MM.1S (cell line): ENCODE measurements at places on chromosomes 7 and 10.
A peak's percentile ranks its signal among the peaks of the same experiment; 100 is the strongest.

DNA sequence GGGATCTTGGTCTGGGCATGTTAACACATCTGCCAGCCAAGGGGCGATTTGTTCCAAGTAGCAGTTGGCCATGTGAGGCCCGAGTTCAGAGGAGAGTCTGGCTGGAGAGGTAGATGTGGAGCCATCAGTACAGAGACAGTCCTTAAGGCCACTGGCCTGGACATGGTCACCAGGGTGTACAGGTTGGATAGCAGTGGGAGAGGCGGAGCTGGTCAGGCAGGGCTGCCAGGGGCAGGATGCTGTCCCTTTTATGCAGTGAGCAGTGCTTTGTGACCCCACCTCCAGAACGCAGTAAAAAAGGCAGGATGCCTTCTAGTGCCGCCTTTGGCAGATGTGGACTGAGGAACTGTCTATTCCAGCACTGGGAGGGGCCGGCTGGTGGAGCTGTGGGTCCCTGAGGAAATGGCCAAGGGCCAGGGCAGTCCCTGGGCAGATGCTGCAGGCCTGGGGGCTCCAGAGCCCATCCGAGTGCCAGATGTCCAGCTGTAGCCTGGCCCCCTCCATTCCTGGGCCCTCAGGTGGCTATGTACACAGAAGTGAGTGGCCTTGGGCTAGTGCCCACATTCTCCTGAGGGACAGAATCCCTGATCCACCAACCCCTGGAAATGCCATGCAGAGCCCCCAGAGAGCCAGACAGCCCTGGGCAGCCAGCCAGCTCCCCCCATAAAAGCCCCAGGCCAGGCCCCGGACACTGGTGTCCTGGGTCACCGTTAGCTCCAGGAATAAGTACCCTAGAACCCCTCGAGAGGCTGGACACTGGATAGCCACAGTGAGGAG lies 17.2 kb upstream of the MYL7 start:
- DNase-seq, result no peak

DNA sequence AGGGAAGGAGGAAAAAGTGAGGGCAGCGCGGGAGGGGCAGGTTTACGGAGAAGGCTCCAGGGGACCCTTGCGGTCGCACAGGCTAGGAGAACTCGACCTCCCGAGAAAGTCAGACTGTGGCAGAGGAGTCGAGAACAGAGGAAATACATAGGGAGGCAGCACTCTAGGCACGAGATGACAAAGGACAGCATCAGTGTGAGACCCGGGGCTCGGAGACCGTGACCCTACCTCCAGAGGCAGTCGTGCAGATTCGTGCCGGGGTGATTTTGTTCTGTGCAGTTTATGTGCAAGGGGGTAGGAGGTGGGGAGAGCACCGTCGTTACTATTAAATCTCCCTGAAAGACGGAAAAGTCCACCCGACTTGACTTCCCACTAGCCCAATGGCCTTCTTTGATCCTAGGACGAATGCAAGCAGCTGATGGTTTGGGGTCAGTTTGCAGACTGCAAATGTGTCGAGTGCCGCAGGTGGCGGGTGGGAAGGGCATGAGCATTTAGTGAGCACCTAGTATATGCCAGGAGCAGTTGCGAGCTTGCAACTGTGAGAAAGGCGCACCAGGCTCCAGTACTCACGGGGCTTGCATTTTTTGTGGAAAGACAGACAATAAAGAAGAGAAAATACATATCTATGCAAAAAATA lies 674 bp upstream of the OSBPL3 start:
- peak; percentile 67 for DNase-seq

GRCh38 chr7:158997110-158997453 lies 140.7 kb downstream of the DYNC2I1 start:
- no peak for DNase-seq

GRCh38 chr7:156192921-156193320 lies 380.7 kb upstream of the SHH start:
- no peak for DNase-seq

DNA sequence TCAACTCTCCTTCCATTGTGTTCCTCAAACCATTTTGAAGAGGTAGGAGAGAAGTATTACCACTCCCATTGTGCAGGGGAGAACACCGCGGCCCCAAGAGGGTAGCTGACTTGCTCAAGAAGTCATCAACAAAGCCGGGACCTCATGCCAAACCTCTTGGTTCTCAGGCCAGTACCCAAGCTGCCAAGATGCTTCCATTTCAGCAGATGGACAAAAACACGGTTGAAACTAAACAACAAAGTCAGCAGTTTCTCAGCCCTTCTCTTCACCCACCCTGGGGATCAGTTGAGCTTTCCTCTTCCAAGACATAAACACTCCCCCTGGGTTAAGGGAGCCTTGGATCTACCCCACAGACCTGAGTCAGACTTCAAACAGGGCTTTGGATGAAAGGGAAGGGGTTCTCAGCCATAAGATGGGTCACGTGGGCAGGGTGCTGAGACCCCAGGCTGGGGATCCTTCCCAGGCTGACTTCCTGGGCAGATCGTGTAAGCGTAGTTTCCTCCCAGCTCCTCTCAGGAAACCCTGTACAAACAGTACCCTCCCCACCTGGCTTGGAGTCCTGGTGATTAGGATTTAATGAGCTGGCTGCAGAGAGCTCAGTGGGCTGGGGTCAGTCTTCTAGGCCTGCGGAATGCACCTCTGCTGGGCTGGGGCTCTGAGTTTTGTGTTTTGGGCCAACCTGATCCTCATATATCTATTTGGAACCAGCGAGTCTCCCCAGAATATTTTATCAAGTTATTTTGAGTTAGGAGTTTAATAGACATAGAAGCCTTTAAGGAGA lies 27.3 kb downstream of the EMX2 start:
- DNase-seq, result no peak

GRCh38 chr10:22742678-22743077 lies 28.3 kb upstream of the PIP4K2A start:
- DNase-seq, result no peak

DNA sequence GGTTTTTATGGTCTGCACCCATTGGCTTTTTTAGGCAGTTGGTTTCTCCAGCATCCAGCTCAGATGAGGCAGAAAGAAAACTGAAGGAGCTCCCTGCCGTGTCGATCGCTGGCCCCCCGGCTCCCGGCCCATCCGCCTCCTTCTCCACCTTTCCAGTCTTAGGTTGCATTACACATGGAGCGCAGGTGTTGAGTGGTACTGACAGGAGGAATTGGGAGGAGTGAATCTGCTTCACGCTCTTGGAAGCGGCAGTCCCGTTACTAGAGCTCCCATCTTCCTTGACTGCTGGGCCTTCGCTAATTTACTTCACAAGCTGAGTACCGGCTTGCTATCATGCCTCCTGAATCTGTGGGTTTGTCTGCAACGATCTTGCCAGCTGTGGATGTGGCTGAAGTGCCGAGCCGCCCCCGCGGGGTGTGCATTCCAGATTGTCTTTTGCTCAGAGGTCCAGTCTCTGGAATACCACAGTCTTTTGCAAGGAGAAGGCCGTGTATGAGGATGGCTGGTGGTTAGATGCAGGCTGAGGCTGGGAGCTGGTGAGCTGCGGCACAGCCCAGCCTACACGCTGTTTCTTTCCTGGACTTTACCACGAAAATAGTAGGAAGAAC lies 17.1 kb downstream of the IQCE start:
- DNase-seq, result no peak

DNA sequence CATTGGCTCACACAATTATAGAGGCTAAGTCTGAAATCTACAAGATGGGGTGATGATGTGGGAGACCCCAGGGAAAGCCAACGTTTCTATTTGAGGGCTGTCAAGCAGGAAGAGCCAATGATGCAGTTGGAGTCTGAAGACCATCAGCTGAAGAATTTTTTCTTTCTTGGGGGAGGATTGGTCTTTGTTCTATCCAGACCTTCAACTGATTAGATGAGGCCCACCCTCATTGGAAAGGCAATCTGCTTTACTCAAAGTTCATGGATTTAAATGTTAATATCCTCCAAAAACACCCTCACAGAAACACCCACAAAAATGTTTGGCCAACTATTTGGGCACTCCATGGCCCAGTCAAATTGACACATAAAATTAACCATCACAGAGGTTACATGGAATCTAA lies 44.3 kb upstream of the DNAJC1 start:
- DNase-seq, result no peak

GRCh38 chr10:62225362-62225761 lies 43.3 kb downstream of the RTKN2 start:
- DNase-seq, result no peak

GRCh38 chr7:157402911-157403534 lies 66.2 kb downstream of the DNAJB6 start:
- no peak for DNase-seq

GRCh38 chr7:67635271-67635670 lies 638.6 kb downstream of the TYW1 start:
- DNase-seq, result no peak

DNA sequence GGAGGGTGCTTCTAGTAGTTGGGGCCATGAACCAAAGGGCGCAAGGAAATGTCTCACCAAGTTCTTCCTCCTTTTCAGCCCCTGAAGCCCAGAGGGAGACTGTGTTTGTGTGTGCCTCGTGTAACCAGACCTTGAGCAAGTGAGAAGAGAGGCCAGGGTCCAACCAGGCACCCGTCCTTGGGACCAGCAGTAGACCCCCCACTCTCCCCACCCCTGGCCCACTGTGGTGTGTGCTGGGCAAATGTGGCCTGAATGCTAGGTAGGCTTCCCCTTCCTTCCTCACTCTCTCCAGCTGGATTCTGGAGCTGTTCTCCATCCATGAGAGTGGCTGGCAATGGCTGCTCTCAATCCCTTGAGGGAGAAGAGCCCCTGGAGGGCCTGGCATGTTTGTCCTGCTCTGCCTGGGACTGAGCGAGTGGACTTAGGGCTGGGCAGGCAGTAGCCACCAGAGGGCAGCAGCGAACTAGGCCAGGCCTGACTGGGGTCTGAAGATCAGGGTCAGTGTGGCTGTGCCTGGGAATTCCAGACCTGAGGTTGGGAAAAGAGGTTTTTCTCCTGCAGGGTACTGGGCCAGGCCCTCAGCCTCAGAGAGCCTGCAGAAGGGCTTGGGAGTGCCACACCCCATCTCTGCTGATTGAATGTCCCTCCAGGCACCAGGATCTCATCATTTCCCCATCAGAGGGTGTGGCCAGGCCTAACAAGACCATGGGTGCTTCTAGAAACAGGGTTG lies 12.5 kb downstream of the SFRP5 start:
- peak; percentile 41 for DNase-seq

- DNase-seq, result no peak
Measured at GRCh38 chr7:19333706-19334105, 188.5 kb upstream of the FERD3L start.

- DNase-seq, result no peak
Measured at GRCh38 chr7:151940048-151940811, 16.0 kb upstream of the GALNTL5 start.

DNA sequence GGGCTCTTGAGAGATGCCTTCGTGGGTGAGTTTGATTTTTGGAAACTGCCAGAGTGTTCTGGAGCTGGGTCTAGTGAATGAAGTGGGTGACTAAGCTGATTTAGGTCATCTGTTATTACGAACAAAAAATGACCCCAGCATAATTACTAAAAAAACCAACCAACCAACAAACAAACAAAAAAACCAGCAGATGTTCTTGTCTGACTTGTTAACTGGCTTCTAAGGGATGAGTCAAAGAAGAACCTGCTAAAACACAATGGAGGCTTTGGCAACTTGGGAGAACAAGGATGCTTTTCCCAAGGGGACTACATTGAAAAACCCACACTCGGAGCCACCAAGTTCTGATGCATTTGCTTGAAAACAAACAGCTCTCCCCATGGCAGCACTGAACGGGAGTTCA lies 11.5 kb downstream of the TACR2 start:
- no peak for DNase-seq

- DNase-seq, result no peak
Measured at GRCh38 chr10:84541289-84541637, 212.9 kb downstream of the CCSER2 start.

GRCh38 chr7:69129524-69129923 lies 468.8 kb upstream of the AUTS2 start:
- no peak for DNase-seq

DNA sequence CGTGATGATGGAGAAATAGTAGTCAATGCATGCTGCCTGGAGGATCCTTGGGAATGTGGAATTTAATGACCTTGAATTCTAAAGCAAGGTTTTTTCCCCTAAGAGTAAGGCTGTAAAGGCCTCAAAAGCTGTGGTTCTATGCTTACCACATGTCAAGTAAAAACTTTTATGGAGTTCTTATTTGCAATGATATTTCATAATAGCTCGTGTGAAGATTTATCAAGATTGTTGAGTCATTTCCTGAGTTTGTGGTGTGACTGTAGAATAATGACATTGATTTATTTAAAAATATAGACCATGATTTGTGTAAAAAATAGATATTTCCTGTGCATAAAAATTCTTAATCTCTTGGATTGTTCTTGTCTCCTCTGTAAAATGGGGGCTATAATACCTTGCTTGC lies 67.5 kb upstream of the SORCS1 start:
- no peak for DNase-seq

DNA sequence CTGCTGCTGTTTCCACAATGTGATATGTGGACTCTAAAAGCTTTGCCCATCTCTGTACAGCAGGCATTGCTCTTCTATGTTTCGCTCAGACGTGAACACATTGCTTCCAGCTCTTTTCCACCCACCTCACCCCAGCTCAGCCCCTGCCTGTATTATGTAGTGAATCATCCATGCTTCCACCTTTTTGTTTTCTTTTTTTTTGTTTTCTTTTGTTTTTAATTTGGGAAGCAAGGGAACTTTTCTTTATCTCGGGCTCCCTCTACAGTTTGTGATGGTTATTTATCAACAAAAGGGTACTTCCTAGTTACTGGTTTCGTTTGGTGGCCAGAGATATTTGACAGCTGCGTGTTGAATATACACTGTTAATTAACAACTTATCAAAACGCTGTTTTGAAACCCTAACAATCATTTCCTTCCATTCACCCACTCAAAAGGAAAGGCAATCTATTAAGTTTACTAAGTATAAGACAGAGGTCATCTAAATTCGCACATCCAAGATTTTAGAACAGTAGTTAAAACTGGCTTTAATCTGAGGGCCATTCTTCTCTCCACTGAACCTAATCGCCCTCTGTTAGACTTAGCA lies 127.9 kb upstream of the STK17A start:
- peak; percentile 58 for DNase-seq

DNA sequence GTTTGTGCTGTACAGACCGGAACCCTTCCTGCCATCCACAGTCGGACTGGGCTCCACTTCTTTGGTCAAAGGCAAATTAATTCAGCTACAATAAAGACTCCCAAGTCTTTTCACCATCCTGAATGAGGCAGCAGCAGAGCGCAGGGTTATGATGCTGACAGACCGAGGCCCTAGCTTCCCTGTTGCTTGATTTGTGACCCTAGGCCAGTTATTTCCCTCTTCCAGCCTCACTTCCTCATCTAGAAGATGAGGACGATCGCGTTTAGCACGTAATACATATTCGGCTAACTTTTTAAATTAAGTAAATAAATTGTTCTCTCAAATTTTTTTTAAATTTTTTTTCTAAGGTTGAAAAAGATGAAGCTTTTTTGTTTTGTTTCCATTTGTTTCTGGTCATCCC lies 18.1 kb downstream of the ADRB1 start:
- no peak for DNase-seq
